ENCODE measurements at places on chromosomes 6 and 20. TPM values are rescaled to one million over a fixed set of nuclear protein-coding genes. Genes with fewer than 3 reads are reported as not detected.

- no peak for DNase-seq
Measured at GRCh38 chr6:7526755-7527154, 14.7 kb upstream of the DSP start.

The IL17A gene
- not detected for total RNA-seq

DNA sequence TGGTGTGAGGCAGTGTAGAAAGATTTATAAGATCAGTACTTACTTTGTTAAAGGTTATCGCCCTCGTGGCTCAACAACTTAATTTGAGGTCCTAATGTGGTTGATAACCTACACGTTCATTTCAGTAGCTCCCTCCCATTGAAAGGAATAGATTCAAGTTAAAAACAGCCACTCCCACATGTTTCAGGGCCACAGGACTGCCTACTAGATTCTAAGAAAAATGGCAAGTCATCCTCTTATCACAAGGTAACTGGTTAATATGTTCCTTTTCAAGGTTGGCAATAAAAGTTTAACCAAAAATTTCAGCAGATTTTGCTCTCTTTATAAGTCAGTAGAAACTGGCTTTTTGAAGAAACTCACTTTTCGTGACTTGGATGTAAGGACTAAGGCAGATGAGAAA, 17.1 kb downstream of the GSTA2 start:
- DNase-seq: no peak

GRCh38 chr6:111781041-111781708, 92.1 kb downstream of the FYN start:
- no peak for DNase-seq

- peak; percentile 48 for DNase-seq
Measured at GRCh38 chr6:56528412-56528841, 114.3 kb downstream of the DST start.

DNA sequence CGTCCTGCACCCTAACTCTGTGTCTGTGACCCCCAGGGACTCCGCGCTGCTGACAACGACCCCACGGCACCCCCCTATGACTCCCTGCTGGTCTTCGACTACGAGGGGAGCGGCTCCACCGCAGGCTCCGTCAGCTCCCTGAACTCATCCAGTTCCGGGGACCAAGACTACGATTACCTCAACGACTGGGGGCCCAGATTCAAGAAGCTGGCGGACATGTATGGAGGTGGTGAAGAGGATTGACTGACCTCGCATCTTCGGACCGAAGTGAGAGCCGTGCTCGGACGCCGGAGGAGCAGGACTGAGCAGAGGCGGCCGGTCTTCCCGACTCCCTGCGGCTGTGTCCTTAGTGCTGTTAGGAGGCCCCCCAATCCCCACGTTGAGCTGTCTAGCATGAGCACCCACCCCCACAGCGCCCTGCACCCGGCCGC, 129.0 kb downstream of the TAF4 start:
- no peak for DNase-seq

DNA sequence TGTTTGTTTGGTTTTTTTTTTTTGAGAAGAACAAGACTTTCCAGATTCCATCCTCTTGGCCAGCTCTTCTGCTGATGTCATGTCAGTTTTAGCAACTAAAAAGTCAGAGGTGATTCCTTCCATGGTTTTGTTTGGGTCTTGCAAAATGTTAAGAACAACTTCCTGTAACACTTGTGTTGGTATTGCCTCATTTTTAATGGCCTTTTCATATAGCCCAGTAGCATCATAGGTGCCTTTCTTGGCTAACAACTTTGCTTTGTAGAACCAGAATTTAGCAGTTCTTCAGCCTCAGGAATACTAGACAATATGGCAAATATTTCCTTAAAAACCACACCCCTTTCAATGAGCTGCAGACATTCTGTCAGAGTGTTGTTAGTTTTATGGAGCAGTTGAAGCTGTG, 99.5 kb upstream of the SIRPG start:
- no peak for DNase-seq

GRCh38 chr20:50347284-50348063, 156.8 kb downstream of the CEBPB start:
- DNase-seq: no peak

The HLA-DQA1 gene
- not detected for total RNA-seq

The SPATS1 gene
- not detected for total RNA-seq

All from endothelial cell of umbilical vein (primary cell).